ENCODE measurements at places on chromosomes 7 and 10.

GRCh38 chr10:125521721-125522680 lies 161.0 kb downstream of the TEX36 start:
- DNase-seq, result no peak

GRCh38 chr7:157895520-157896375 lies 558.9 kb downstream of the DNAJB6 start:
- DNase-seq, result no peak

DNA sequence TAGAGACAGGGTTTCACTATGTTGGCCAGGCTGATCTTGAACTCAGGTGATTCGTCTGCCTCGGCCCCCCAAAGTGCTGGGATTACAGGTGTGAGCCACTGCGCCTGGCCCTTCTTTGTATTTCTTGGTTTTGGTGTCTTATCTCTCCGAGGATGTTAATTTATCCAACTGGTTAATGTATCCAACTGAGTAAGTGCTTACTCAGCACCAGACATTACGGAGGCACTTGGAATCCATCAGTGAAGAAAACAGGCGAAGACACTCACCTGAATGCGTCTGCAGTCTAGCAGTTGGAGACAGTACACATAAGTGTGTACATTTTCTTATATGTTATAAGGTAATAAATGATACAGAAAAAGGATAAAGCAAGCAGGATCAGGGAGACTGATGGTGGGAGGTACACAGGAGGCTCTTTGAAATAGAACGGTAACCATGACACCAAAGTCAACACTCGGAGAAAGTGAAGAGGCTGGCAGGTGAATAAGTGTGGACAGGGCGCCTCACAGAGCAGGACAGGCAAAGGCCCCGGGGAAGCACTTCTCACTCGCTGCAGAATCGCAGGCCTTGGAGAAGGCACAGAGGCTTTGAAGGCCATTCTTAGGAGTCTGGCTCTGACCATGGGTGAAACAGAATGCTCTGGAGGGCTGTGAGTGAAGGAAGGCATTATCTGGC lies 73.1 kb downstream of the LANCL2 start:
- no peak for DNase-seq

DNA sequence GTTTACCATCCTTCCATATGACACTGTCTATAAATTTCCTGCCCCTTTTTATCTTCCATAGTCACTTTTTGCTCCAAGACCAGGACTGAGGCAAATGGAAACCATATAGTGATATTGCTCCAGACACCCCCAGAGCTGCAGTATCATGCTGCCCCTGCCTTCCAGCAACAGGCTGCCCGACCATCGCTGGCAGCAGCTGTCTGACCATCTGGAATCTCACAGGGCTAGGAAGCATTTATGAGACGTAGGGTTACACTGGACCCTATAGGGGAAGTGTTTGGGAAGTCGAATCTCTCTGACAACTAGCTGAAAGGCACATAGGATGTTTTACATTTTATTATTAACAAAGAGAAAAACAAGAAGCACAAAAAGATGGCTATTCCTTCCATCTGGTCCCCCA lies 19.4 kb downstream of the ENO4 start:
- DNase-seq, result no peak

- DNase-seq, result no peak
Measured at GRCh38 chr10:8278099-8278498, 223.6 kb downstream of the GATA3 start.

DNA sequence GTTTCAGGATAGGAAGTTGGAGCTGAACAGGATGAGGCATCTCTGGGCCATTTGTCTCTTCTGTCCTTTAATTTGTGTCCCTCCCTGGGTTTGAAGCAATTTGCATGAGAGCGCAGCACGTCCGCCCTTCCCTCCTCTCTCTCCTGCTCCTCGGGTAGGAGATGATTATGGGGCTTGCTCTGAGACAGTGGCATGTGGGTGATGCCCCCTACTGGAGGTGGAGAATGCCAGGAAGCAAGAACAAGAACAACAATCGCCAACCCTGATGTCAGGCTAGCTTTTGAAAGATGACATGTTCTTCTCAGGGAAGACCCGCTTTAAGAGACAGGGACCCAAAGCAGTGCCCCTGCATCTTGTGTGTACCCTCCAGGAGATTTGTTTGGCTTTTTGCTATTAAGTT lies 63.9 kb upstream of the LOXL4 start:
- DNase-seq, result no peak

GRCh38 chr10:93541402-93542357 lies 24.8 kb upstream of the FFAR4 start:
- no peak for DNase-seq

- DNase-seq, result no peak
Measured at GRCh38 chr7:134777470-134777869, 2.0 kb upstream of the CALD1 start.

GRCh38 chr10:109926061-109926745 lies 2.9 kb upstream of the XPNPEP1 start:
- no peak for DNase-seq

DNA sequence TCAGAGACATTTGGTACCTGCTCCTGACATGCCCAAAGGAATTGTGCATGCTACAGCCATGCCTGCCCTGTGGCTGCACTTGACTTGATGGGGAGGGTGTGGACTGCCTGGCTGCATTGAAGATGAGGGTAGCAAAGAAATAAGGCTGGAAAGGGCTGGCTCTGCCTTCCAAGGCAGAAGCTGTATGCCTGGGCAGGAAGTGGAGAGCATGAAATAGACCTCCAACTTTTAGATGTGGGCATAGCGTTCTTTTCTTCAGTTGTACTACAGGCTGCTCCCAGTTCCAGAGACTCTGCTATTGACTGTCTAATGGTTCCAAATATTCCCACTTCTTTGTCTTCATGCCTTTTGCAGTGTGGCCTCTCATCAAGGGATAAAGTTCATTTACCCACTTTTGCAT lies 3.0 kb downstream of the C10orf120 start:
- DNase-seq, result no peak

DNA sequence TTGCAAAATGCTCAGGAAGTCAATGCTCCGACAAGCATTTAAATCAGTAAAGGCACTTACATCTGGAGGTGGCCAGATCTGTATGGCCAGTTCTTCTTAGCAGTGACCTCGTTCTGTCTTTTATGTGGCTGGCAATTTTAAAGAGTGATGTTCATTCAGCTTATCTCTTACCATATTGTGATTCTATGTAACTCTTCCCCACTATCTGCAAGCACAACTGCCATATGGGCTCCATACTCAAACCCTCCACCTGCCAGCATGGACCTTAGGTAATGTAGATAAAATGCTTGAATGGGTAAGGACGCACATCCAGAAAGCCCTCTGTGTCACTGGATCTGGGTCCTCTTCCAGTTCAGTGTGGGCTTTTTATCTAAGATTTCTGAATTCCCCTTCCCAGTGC lies 42.4 kb upstream of the STK17A start:
- no peak for DNase-seq

DNA sequence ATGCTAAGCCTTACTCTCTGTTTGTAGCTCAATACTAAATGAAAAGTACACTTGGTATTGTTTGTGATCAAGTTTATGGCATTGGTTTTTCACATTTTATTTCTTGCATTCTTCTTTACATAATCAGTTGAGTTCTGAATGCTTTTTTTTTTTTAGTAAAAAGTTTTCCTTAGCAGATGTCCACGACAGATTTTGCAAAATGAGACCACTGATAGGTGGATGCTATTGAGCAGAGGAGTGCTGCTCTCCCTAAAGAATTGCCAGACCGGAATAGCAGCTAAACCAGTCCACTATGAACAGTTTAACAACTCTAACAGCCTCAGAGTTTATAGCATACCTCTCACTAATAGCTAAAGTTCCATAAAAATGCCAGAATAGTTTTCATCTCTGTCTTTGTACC lies 225.1 kb upstream of the CACNA2D1 start:
- DNase-seq, result no peak

GRCh38 chr7:32761451-32762205 lies 129.9 kb downstream of the KBTBD2 start:
- DNase-seq, result no peak

- DNase-seq, result no peak
Measured at GRCh38 chr7:73831834-73832651, 1.2 kb downstream of the CLDN4 start.

DNA sequence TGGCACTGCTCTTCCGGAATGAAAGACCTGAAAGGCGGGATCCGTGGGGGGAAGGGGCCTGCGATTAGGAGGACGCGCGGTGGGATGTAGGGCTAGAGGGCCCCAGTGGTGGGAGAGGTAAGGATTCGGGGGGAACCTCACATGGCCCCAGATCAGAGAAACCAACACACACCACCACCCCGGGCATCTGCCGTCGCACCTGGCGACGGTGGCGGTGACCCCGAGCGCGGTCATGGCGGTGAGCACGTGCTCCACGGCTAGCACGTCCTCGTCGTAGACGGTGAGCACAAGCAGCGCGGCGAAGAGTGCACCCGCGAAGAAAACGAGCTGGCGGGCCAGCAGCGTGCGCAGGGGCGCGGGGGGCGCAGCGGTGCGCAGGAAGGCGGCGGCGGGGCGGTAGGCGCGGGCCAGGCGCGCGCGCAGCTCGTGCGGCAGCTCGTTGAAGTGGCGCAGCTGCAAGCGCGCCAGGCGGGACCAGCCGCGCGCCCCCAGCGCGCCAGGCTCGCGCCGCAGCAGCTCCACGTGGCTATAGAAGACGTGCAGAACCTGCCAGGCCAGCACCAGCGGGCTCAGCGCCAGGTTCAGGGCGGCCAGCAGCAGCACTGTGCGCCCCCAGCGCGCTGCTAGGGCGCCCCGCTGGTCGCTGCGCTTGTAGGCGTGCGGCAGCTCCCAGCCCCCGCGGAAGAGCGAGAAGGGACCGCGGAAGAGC lies 5.7 kb downstream of the ATG9B start:
- no peak for DNase-seq

- DNase-seq, result no peak
Measured at GRCh38 chr7:157656195-157656769, 319.5 kb downstream of the DNAJB6 start.

DNA sequence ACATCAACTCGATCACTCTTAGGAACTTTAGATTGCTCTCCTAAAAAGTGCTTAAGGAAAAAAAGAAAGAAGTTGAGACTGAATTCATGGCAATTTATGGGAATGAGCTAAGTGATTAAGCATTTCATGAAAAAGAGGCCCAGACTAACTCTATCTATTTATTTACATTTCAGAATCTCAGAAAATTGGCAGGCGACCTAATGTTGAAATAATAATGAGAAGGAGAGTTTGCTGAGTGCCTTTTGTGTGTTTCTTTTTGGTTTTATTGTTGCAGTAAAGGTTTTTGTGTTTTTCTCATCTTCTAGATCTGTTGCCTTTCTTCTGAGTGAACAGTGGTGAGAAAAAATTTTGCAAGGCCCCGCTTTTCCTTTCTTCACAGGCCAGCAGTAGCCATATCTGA lies 3.8 kb downstream of the GRK5 start:
- no peak for DNase-seq

GRCh38 chr10:3749600-3749999 lies 35.4 kb downstream of the KLF6 start:
- DNase-seq, result no peak

GRCh38 chr10:78510566-78511323 lies 477.1 kb downstream of the RPS24 start:
- no peak for DNase-seq

DNA sequence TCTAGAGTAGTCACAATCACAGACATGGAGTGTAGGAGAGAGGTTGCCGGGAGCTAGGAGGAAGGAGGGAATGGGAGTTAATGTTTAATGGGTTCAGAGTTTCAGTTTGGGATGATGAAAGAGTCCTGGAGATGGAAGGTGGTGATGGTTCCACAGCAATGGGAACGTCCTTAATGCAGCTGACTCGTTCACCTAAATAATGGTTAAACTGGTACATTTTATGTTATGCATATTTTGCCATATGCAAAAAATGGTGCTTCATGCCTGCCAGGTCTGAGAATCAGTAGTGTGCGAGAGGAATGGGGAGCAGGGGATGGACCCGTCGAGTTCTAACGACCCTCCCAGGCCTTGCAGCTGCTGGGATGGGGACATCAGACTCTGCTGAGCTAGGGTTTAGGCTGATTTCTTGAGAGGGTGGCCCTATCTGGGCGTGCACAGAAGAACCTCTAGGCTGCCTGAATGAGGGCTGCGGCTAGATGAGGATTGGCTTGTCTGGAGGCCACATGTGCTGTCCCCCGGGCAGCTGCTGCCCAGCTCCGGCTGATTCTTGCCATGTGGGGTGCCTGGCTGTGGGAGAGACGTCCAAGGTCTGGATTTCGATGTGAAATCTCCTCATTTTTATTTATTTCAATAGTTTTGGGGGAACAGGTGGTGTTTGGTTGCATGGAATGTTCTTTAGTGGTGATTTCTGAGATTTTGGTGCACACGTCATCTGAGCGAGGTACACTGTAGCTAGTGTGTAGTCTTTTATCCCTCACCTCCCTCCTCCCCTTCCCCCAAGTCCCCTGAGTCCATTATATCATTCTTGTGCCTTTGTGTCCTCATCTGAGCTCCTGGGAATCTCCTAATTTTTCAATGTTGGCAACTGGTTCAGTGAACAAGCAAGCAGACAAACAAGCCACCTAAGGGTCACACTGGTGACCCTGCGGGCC lies 116.0 kb downstream of the GRK5 start:
- DNase-seq, result no peak

DNA sequence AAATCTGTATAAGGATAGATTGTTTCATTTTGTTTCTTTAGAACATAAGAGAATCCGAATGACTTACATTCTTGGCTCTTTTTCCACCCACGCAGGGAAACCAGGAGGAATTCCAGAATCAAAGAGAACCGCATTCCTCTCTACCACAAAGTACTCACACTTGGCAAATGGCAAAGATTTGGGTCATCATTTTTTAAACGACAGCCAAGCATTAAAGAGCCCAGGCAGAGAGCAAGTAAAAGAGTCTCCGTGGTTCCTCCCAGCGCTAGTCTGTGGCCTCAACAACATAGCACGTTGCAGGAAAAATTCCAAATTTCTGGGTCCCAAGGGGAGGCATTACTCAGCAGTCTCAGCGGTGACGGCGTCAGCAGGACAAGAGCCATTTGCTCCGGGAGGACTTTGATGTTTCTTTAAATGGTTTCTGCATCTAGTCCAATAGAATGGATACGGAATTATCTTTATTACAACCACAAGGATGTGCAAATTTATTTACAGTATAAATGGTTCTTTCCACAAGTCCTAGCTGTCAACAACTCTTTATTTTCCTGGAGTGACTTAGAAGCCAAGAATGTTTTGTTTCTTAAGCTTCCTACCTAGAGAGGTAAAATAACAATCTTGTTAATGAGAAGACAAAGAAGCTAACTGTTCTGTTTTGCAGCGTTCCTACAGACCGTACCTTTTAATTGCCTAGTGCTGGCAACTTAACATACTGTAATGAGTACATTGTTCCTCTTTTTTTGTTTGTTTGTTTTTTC lies 232.5 kb downstream of the SKIDA1 start:
- no peak for DNase-seq

DNA sequence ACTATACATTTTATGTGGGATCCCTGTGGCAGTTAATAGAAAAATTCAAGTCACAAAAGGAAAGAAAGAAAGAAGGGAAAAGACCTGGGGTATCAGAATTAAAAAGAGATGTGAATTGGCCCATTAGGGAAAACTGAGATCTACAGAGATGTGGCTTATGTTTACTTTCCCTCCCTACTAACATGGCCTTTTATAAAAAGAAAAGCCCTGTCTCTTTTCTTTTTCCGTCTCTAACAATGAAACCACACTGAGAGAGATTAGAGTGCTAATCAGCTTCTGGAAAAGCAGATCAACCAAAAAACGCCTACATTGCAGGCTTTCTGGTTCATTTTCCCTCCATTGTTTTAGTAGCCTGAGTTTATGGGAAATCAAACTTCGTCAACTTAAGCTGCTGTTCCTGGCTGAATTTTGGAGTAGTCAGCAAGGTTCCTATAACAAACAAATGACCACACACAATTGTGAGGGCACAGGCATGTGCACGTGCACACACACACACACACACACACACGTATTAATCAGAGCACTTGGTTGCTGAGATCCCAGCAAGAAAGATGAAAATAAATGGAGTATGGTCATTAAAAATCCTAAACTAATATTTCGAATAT lies 235.1 kb downstream of the SORCS1 start:
- DNase-seq, result no peak
